Activated CD8-positive, alpha-beta memory T cell treated with anti-CD3 and anti-CD28 coated beads for 4 hours (primary cell): ENCODE measurements at places on chromosomes 3 and 15.
A peak's percentile ranks its signal among the peaks of the same experiment; 100 is the strongest.

DNA sequence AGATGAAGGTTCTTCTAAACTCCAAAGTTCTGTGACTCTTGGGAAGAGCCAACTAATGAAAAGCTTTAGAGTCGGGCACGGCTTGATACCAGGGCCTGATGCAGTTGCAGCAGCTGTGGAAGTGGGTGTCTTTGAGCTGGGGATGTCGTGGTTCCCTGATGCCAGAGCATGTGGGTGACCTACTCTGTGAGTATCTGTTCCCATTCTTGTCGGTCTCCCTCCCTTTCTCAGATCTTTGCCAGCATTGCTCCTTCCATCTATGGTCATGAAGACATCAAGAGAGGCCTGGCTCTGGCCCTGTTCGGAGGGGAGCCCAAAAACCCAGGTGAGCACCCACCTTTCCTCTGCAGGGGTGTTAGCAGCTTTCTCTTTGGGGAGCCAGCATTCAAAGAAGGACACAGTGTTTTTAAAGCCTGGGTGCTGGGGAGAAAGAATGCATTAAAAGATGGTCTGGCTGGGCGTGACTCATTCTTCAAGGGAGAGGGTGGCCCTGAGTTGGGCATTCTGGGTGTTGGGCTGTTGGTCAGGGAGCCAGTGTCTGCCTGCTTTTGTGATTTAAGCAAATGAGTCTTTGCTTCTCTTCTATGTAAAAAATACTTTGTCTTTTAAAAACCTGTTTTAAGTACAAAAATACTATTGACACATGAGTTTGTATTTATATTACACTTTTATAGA is 13.2 kb upstream of the PODXL2 start:
- no peak for DNase-seq

DNA sequence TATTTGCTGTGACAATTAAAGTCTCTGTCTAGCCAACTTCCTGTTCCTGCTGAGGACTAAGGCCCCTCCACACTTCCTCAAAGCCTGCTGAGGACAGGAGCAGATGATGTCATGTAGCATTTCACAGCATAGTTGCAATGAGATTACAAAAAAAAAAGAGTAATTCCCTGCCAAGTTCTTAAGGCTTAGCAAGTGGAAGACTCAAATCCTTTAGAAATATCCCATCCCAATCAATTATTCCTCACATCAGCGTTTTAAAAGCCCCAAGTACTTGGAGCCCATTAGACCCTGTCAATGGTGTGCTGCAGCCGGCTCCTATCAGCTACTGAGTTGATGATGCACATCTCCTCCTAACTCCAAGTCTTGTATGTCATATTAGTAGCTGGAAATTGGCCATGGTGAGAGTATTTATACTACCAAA is 51.7 kb downstream of the TRANK1 start:
- no peak for DNase-seq

DNA sequence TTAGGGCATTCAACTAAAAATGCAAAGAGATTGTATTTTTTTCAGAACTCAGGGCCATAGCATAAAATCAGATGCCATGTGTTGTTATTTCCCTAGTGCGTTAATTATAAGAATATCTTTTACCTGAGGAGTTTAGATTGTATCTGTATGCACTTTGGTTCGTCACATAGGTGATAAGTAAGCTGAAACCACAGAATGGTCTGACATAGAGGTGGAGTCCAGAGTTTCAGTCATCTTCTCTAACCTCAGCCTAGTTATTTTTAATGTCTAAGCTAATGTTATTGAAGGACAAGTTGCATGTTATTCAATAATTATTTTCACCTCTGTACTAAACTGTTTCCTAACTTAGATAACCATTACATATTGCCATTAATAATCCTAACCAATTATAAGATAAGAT is 27.1 kb upstream of the CNTN4 start:
- no peak for DNase-seq

DNA sequence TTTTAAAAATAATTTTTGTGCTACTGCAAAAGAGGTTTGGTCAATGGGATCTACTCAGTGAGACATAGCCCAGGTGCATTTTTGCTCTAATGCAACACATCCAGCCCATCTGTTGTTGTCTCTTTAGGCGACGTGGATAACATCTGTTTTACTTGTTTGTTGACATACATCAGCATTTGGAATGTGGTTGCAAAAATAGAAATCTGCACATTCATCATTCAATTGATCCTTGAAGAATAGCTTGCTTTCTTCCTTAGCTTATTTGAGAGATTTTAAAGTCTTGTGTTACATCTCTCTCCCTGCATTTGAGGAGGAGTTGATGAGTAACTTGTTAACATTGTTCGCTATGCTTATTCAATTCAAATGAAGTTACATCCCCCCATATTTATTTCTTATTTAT is 1202.3 kb downstream of the NSUN3 start:
- DNase-seq, result no peak

DNA sequence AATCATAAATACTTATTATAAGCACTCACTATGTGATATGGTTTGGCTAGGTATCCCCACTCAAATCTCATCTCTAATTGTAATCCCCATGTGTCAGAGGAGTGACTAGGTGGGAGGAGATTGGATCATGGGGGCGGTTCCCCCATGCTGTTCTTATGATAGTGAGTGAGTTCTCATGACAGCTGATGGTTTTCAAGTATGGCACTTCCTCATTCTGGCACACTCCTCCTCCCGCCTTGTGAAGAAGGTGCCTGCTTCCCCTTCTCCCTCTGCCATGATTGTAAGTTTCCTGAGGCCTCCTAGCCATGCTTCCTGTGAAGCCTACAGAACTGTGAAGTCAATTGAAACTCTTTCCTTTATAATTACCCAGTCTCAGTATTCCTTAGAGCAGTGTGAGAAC is 53.3 kb upstream of the CHMP2B start:
- no peak for DNase-seq

DNA sequence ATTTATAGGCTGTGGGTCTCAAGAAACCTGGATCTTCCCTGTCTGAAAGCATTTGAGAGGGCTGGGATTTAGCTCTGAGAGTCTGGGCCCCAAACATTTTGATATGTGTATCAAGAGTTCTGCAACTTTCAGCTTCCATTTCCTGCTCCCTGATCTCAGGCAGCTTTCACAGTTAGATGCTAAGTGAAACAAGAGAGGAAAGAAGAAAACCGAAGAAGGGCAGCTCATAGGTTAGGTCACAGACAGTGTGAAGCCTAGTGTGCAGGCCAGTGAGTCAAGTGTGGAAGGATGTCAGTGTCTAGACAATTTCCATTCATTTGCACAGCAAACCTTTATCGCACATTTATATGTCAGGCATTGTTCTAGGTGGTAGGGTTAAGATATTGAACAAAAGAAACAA is 173.6 kb upstream of the PROK2 start:
- no peak for DNase-seq

- DNase-seq, result no peak
Observed at GRCh38 chr3:14452740-14453710, 50.6 kb downstream of the SLC6A6 start.

DNA sequence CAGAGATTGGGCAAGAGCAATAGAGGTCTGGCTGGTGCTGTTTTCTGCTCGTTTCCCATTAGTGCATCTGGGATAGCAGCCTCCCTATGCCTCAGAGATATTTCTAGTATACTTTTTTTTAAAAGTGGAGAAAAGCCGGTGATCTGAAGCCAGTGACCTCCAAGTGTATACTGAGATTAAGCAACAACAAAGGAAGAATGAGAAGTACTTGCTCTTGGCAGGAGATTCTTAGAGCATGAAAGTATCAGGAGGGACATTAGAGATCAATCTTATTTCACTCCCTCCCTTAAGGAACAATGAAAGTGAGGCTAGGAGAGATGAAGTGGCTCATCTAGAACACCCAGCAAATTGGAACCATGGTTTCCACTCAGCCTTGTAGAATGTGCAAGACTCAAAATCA is 423.3 kb downstream of the SOX2 start:
- no peak for DNase-seq

DNA sequence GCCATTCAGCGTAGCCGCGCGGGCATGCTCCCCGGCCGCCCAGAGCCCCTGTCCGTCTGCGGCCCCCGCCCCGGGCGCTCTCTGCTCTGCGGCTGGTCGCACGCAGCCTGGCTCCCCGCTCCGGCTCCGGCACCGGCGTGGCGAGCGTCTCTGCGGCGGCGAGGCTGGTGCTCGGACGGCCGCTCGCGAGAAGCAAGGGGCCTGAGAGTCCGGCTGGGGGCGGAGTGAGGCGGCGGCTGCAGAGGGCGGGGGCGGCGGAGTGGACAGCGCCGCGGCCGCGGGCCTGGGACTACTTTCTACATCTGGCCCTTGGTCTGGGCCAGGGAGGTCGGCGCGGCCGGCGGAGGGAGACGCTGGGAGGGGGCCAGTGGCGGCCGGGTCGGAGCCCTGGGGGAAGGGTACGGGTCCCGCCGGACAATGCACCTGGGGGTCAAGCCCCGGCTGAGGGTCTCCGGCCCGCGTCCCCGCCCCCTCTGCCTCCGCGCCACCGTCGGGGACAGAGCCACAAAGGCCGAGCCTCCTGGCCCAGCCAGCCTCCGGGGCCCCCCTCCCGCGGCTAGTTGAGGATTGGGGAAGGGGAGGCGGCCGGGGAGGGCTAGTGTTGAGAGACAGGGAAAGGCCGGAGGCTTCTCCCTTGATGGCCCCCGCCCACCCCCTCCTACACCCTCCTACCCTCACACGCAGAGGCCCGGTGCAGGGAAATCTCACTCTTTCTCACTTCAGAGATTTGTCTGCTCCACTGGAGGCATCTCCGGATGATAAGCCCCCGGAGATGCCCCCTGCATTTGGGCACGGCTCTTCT is at the start of gene PRTG:
TSS of gene PRTG (minus strand) at position 226 of the 802 bp plus-strand sequence. CDS start at position 5, 221 bp downstream.
- DNase-seq, result no peak

DNA sequence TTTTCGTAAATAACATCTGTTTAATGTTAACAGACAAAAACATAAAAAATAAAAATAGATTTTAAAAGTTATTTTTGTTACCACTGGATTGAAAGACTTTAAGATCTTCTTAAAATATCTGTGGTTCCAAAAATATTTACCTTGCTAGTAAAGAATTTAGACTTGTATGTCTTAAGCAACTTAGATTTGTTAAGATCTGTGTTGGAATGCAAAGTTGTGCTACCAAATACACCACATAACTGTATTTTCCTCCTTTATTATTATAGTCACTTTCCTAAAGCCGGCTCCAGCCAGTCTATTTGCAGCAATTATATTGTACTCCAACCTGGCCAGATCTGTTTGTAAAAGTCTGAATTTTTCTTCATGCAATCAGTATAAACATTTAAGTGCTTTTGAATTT is 63.7 kb downstream of the SPRED1 start:
- no peak for DNase-seq

GRCh38 chr3:155605571-155605970 is 139.3 kb downstream of the PLCH1 start:
- DNase-seq, result no peak

DNA sequence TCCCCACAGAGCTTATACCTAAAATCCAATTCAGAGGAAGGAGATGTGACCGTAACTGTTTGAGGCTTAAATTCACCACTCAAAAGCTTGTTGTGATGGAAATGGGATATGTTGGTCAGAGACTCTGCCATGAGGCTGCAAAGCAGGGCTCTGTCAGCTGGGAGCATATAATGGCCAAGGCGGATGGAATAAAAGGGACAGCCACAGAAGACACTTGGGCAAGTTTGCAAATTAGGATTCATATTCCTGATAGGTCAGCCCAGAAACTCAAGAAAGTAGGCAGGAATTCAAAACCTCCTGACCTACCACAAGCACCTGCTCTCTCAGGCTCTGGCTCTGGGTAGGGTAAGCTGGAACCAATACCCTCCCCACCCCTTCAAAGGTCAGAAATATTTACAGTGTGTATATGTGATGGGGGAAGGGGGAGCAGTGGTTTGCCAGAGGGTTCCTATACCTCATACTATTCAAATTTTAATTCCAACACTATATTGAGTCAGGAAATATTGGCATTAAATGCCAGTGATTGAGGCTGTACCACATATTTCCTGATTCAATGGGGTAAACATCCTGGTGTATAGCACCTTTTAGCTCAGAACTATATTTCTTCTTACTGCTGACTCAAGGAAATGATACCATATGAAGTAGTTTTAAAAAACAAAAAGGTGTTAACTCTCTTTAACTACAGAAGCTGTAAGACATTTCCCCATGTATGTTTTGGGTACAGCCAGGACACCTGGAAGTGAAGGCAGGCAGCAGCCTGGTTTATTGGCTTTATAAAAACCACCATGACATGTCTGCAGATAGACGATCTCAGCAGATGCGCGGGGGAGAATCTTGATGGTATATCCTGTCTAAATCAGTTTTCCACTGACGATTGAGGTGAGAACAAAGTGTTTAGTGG is 19.2 kb downstream of the FYCO1 start:
- DNase-seq, result peak; percentile 16

GRCh38 chr3:51371943-51372557 is 13.0 kb upstream of the MANF start:
- no peak for DNase-seq

DNA sequence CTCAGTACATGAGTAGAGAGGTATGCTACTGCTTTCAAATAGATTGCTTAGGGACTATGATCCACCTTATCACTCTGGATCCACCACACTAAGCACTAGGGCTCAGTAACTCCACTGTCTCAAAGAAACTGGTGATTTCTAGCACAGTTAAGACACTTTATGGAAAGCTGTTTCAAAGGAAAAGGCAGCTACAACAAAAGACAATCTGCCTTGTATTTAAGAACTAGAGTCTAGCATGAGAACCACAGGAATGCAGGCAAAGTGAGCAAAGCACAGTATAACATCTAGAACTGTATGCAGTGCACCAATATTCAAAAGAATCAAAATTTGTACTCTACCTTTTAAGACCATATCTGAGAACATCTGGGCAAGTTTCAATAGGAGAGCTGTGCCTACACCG is 17.9 kb downstream of the TFRC start:
- DNase-seq, result no peak

DNA sequence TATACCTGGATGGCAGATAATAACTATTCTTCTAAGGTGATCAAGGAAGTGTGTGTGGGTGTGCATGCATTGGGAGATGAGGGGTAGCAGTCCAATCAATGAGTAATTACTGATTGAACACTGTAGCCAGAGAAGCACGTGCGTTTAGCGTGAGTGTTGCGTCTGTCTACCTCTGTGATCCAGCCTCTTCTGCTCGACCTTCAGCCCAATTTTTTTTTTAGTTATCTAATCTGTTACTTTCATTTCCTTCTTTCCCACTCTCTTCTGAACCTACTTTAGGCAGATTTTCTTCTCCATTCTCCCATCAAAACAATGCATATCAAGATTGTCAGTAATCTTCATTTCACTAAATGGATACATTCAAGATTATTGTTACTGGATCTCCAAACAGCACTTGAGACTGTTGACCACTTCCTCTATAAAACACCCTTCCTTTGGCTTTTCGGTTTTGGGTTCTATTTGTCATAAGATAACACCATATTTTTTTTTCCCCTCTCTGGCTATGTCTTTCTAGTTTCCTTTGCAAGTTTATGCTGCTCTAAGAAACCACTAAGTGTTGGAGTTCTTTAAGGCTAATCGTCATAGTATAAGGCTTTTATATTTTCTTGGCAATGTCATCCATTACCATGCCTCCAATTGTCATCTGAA is 41.0 kb downstream of the MCTP2 start:
- no peak for DNase-seq
